GM03348 (cell line): ENCODE measurements at places on chromosomes 16 and 17.

- no peak for DNase-seq
These were observed 18.0 kb downstream of the WSCD1 start for GRCh38 chr17:6088141-6088540.

GRCh38 chr17:31390748-31391495 lies 553 bp upstream of the RAB11FIP4 start:
- DNase-seq, result no peak

DNA sequence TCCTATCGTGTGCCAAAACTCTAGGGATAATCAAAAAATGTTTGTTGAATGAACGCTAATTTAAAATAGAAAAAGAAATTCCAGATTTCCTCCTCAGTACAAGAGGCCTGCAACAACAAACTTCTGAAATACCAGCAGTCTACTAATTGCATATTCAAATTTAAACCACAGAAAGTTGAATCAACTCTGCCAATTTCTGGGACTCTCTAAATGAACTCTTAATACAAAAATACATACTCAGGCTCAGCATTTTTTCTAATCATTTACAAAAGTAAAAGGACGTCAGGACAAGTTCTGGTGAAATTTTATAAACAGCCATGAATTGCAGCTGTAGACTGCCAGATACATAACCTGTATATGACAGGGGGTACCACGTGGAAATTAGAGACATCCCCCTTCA lies 49.0 kb downstream of the KANSL1 start:
- DNase-seq, result no peak

DNA sequence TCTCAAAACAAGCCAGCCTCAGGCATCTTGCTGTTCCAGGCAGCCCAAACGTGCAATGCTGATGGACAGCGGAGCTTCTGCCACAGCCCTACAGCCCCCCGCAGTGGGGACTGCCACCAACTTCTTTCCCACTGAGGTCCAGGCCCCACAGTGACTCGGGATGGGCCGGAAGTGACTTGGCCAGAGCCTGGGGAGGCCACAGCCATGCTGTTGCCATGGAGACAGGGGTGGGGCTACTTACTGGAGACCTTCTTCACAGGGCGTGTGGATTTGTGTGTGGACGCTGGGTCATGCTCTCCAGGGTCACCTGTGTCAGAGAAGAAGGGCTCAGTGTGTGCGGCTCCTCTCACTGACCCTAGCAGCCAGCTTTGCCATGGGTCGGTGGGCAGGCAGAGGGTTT lies 15.0 kb downstream of the TRIM25 start:
- DNase-seq, result no peak

- DNase-seq, result no peak
These were observed 113.5 kb downstream of the NPIPB5 start for GRCh38 chr16:22624038-22624799.

DNA sequence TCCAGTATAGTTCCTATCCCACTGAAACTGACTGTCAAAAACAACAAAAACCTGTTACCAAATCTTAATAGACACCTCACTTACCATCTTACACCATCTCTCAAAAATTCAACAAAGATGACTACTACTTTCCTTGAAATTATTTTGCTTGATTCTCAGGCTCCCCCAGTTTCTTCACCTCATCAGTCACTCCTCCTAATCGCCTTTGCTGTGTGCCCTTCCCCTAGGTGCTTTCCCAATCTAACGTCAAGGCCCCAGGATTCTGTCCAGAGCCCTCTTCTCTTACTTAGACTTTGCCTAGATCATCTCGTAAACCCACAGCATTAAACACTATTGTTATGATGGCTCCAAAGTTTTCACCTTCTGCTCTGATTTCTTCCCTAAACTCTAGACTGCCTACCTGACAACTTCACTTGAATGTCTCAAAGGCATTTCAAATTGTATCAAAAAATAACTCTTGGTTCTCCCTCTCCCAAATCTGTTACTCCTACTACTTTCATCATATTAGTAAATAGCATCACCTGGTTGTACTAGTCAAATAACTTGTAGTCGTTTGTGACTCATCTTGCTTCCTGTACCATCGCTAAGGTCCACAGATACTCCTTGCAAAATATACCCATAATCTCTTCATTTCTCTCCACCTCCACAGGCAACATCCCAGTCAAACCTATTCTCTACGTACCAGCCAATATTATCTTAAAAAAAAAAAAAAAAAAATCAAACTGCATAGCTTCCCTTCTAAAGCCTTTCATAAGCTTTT lies 18.0 kb downstream of the C16orf87 start:
- DNase-seq, result no peak

DNA sequence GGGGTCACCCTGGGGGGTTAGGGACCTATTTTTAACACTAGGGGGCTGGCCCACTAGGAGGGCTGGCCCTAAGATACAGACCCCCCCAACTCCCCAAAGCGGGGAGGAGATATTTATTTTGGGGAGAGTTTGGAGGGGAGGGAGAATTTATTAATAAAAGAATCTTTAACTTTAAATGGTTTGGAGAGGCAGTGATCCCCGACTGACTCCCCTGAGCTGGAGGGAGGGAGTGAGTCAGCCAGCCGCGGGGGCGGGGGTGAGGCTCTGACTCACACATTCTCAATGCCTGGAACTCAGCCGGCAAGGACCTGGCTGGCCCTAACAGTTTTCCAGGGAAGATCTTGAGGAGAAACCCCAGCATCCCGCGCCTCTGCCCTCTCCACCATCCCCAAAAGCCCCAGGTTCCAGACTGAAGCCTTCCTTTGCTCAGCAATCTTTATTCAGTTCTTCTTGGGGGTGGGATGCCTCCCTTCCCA lies 1.5 kb downstream of the HCFC1R1 start:
- peak; percentile 94 for DNase-seq

GRCh38 chr16:22787466-22788192 lies 26.3 kb upstream of the HS3ST2 start:
- peak; percentile 77 for DNase-seq

DNA sequence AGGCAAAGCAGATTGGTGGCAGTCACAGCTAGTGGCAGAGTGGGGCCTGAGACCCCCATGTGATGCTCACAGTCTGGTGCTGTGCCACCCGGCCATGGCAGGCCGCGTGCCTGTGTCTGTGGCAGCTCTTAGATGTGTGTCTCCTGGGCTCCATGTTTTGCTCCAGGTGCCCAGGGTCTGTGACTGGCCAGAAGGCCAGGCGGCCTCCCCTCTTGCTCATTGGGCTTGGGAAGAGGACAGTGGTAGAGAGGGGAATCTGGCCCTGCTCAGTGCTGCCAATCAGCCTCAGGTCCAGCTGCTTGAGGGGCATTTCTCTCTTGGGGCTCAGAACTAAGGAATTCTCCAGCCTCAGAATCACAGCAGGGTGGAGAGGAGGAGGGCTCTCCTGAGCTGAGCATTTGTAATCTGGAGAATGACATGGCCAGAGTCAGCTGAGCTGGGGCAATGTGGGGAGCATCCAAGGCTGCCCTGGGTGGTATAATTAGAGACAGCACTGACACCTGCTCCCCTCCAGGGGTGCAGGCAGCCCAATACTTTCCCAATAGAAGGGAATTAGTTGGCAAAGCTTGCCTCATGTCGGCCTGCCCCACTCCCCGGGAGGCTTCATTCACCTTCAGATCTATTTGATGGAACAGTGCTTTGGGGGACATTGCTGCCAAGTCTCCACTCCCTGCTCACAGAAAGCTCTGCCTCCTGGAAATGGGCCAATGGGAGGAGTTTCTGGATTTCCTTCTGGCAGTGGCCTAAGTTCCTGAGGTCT lies 2.7 kb upstream of the LASP1NB start:
- DNase-seq, result peak; percentile 47

DNA sequence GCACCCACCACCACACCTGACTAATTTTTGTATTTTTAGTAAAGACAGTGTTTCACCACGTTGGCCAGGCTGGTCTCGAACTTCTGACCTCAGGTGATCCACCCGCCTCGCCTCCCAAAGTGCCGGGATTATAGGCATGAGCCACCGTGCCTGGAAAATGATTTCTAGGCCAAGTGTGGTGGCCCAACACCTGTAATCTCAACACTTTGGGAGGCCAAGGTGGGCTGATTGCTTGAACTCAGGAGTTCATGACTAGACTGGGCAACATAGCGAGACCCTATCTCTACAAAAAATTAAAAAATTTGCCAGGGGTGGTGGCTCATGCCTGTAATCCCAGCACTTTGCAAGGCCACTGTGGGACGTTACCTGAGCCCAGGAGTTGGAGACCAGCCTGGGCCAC lies 11.0 kb upstream of the BAIAP3 start:
- DNase-seq, result no peak

DNA sequence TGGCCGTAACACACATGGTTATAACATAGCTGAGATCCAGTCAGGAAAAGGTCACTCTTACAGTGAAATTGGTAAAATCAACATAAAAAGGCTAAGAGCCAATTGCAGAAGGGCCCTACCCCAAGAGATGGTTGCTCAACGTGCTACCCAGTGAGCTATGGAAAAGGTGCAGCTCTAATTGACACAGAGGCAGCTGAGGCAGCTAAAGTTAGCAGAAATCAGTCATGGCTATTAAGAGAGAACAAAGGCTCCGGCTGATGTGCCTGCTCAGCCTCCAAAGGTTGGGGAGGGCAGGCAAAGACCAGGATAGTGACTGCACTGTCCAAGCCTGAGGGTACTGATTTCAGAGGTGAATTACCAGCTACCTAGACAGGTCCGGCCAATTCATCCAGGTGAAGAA lies 76.5 kb upstream of the ATP2A3 start:
- no peak for DNase-seq

DNA sequence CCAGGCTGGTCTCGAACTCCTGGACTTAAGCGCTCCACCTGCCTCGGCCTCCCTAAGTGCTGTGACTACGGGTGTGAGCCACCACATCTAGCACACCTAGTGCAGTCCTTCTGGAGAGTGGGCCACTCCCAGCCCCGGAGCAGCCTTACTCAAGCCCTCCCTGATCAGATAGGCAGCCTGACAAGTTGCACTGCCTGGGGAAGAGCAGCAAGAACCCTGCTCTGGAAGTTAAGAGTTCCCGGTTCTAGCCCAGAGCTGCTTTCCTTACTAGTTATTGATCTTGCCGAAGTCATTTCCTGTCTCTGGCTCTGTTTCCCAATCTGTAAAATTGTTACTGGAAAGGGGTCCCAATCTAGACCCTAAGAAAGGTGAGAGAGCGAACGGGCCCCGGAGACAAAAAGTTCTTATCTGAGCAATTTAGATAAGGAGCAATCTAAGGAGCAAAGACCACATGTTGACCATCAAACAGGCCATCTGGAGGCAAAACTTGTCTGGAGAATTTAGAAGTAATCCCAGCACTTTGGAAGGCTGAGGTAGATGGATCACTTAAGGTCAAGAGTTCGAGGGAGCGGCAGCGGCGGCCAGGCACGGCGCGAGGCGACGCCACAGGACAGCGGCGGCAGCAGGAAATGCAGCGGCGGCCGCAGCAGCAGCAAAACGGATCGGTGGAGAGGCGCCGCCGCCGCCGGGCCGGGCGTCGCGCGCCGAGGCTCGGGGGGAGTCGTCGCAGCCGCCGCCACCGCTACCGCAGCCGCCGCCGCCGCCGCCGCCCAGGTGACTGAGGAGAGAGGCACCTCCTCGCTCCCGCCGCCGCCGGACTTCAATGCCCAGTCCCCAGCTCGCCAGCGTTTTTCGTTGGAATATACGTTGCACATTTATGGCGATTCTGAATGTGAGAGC lies 4.3 kb upstream of the NAGLU start:
- DNase-seq, result peak; percentile 73

- DNase-seq, result no peak
These were observed 134.7 kb downstream of the KCNJ12 start for GRCh38 chr17:21510686-21511362.

DNA sequence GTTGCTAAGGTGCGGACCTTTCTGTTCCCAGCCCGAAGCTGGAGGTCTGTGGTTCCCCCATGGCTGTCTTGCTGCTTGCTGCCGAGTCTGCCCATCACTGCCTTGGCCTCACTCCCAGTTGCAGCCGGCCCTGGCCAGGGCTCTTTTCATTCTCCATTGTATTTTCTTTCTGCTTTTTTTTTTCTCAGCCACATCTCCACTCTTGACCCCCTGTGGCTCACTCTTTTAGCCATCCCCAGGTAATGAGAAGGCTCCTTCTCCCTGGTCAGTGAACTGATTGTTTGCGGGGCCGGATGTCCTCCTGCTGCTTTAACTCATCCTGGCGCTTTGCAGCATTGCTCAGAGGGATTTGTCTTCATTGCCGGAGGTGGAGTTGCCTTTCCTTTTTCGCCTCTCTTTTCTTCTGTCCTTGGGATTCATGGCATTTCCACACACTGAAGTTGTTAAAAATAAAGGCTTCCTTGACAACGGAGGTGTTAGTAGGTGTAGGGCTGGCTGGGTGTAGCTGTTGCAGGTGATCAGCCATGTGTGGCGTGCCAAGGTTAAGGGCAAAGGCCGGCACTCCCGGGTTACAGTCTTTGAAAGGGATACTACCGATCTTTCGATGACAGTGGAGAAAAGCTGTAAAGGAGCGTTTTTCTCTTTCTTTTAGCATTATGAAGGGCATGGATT lies 34.1 kb downstream of the MAP2K6 start:
- DNase-seq, result no peak

- DNase-seq, result no peak
These were observed 48.8 kb downstream of the HSD17B2 start for GRCh38 chr16:82083710-82084353.

- no peak for DNase-seq
These were observed 34.1 kb downstream of the TLE7 start for GRCh38 chr16:71407731-71408130.

GRCh38 chr17:45393411-45393810 lies 39.3 kb downstream of the ARHGAP27 start:
- no peak for DNase-seq

- no peak for DNase-seq
These were observed 4.0 kb upstream of the MRPS34 start for GRCh38 chr16:1776991-1777374.

- DNase-seq, result no peak
These were observed 78.3 kb downstream of the RMI2 start for GRCh38 chr16:11423315-11424117.

- DNase-seq, result no peak
These were observed 252.8 kb upstream of the FOXF1 start for GRCh38 chr16:86257546-86257945.

- no peak for DNase-seq
These were observed 61.5 kb downstream of the SLC39A11 start for GRCh38 chr17:73030995-73031394.

GRCh38 chr17:14918540-14918939 lies 346.6 kb downstream of the PMP22 start:
- DNase-seq, result peak; percentile 7

DNA sequence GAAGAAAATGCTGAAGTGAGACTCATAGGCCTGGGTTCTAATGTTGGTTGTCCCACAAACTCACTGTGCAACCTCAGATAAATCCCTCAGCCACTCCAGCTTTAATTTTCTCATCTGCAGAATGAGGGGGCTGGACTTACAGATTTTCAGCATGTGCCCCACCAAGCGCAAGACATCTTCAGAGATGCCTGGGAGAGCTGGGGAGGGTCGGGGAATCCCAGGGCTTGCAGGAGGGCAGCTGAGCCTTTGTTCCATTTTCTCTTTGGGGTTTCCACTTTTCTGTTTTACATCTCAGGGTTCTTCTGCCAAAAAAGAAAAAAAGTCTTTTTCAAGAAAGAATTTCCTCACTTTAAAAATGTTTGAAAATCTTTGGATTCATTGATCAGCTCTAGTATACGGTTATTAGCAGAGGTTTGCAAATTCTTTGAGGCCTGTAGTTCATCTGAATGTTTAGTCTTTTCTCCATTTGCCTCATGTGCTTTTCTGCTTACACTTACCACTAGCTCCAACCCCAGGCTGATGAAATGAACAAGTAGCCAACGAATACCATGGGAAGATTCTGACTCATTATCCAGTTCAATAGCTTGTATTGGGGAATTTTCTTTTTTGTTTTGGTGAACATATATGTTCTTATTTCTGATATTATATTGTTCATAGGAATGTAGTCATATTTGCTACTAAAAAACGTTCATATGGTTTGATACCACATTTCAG lies 56.4 kb downstream of the CHD9 start:
- DNase-seq, result peak; percentile 33

- no peak for DNase-seq
These were observed 111.7 kb upstream of the FOXF1 start for GRCh38 chr16:86398622-86399021.

- no peak for DNase-seq
These were observed 12.5 kb downstream of the ZSCAN32 start for GRCh38 chr16:3388325-3388724.
